ENCODE measurements at places on chromosomes 3 and 15.
A peak's percentile ranks its signal among the peaks of the same experiment; 100 is the strongest.

DNA sequence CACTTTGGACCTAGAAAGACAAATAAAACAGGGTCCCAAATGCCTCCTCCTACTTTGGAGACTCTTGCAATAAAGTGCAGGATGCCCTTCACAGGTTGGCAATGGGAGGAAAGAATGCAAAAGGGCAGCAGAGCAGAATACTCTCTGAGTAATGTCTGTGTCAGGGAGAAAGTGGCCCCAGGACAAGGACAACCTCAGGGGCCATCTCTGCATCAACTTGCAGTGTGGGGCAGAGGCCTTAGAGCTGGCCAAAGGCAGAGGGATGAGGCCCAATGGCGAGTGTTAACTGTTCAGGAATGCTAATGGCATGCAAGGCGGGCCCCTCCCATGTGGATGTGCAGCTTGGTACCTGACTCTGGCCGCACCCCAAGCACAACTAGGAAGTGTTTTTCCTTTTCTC, 8.4 kb downstream of the UPK1B start:
- no peak for DNase-seq

- DNase-seq, result no peak
Observed at GRCh38 chr3:117399311-117400078, 689.9 kb downstream of the TUSC7 start.

- DNase-seq, result no peak
Observed at GRCh38 chr3:27800261-27800660, 78.1 kb upstream of the EOMES start.

DNA sequence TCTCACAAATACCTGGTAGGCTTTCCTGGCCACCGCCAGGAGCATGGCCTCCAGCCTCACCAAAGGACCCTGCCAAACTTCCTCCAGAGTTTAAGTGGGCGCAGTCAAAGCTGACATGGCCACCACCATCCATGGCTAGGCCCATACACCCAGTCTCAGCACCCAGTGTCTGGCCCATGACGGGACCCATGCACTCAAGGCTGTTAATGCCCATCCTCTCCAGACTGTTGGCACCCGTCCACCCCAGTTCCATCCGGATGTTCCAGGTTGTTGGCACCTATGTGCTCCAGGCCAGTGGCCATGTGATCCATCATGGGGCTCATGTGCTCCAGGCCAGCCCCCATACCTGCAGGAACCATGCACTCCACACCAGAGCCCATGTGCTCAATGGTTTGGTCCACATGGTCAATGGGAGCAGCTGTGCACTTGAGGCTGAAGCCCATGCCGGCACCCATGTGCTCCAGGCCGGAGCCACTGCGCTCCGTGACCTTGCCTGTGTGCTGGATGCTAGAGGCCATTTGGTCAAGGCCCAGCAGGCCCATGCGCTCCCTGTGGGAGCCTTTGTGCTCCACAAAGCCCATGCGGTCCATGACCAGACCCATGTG, 20.4 kb downstream of the CTDSPL2 start:
- no peak for DNase-seq

- DNase-seq, result peak; percentile 64
Observed at GRCh38 chr15:88274553-88275460, 18.3 kb upstream of the NTRK3 start.

Data from stimulated activated CD4-positive, alpha-beta T cell treated with anti-CD3 and anti-CD28 coated beads, Interleukin-1b, Interleukin-23, amount 100 ng/mL, for 48 hours (primary cell).